ENCODE measurements at places on chromosomes 2 and 18.

DNA sequence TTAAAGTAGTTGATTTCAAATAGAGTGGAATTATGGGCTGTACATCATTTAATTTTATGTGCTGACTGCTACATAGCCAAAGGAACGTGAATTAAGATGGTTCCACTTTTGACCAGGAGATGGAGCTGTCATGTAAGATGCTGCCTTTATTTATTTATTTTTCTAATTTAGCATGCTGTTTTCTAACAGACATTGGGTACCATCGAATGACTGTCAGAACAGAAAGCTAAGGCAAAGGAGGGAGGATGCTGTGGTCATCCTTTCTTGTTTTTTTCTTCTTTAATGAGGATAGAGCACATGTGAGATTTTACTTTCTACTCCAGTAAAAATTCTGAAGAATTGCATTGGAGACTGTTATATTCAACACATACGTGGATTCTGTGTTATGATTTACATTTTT, at the start of gene SCN2A:
Gene SCN2A, plus strand, starts transcription at position 185 of the 400 bp plus-strand sequence. CDS start 56,410 bp downstream, outside the sequence.
- peak; percentile 48 for DNase-seq

DNA sequence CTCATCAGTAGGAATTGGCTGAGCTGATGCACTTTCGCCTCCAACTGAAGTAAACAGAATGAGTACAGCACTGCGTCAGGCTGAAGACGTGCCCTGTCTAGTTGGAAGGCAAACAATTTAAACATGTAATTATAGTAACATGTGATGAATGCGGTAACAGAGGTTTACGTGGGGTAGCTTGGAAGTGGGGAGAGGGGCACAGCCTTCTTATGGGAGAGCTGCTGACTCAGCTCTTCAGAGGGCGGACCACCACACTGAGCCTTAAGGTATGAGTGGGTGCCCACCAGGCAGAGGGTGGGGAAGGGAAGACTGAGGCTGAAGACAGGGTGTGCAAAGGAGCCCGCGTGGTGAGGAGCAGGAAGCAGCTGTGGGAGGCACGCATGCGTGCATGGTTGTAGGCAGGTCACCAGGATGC, 6.2 kb upstream of the EHD3 start:
- DNase-seq = no peak

GRCh38 chr2:14558335-14558919, 74.1 kb upstream of the LRATD1 start:
- DNase-seq = no peak

- DNase-seq = peak; percentile 65
Observed at GRCh38 chr18:41767960-41768359, 187.1 kb upstream of the PIK3C3 start.

DNA sequence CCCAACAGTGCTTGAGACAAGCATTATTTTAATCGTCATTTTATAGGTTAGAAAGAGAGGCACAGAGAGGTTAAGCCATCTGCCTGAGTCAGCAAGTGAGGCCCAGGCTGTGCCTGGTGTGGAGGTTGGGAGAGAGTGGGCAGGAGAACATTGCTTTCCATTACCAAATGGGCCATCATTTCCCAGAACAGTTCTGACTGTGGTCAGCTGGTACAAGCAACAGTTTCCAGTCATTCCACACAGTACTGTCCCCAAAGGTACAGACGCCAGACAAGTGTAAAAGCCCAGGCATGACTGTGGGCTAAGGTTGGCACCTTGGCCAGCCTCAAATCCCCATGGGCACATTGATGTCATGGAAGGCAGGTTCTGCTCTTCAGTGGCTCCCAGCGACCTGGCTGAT, 98.2 kb upstream of the LCLAT1 start:
- DNase-seq = no peak

GRCh38 chr2:202148515-202149154, 75.6 kb downstream of the KIAA2012 start:
- no peak for DNase-seq

- DNase-seq = peak; percentile 59
Observed at GRCh38 chr2:636641-637405, 40.4 kb downstream of the TMEM18 start.

- DNase-seq = peak; percentile 8
Observed at GRCh38 chr2:194383401-194383800, 1273.6 kb upstream of the SLC39A10 start.

- DNase-seq = no peak
Observed at GRCh38 chr2:37059841-37060240, 24.3 kb downstream of the HEATR5B start.
